ENCODE measurements at places on chromosomes 12 and 14. TPM values are rescaled to one million over a fixed set of nuclear protein-coding genes. Genes with fewer than 3 reads are reported as not detected.

TMEM119 gene
- total RNA-seq = 1.9 TPM

EDDM3A gene
- not detected for total RNA-seq

RFLNA gene
- not detected for total RNA-seq

MYO1H gene
- not detected for total RNA-seq

CLMN gene
- 3.7 TPM for total RNA-seq

TPPP2 gene
- total RNA-seq = not detected

CPM gene
- 1.7 TPM for total RNA-seq

GRIN2B gene
- total RNA-seq = not detected

NANOG gene
- not detected for total RNA-seq

MTHFD1 gene
- total RNA-seq = 38.0 TPM

LHX5 gene
- not detected for total RNA-seq

VASH1 gene
- total RNA-seq = 2.2 TPM

CPNE6 gene
- not detected for total RNA-seq

RAB15 gene
- total RNA-seq = 10.1 TPM

TMCC3 gene
- 0.43 TPM for total RNA-seq

LTBR gene
- total RNA-seq = 31.5 TPM
